ENCODE measurements at places on chromosomes 7 and 10.

- no peak for DNase-seq
Measured at GRCh38 chr7:117072620-117073118, 119.4 kb downstream of the ST7 start.

GRCh38 chr7:102039706-102040105, 222.3 kb downstream of the CUX1 start:
- DNase-seq: no peak

DNA sequence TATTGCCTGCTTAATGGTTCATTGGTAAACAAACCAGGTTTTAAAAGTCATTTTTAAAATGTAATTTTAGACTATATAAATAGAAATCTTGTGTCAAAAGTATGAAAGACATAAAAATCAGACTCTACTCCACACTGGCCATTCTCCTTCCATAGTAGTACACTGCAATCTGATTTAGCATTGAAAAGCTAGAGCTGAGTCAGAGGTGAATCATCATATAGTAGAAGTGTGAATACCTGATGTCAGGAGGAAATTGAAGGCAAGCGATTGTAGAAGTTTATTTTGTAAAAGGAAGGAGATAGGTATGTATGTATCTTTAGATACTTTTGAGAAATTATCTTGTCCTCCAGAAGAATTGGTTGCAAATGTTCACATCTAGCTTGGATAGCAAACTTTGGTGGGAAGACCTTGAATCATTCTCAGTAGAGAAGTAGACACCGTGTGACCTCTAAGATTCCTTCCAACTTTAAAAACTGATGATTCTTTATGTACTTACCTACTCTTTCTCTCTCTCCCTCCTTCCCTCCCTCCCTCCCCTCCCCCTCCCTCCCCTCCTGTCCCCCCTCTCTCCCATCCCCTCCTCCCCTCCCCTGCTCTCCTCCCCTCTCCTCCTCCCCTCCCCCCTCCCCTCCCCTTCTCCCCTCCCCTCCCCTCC, 88.1 kb downstream of the BTAF1 start:
- no peak for DNase-seq

GRCh38 chr10:72156223-72156622, 59.6 kb upstream of the ANAPC16 start:
- no peak for DNase-seq

DNA sequence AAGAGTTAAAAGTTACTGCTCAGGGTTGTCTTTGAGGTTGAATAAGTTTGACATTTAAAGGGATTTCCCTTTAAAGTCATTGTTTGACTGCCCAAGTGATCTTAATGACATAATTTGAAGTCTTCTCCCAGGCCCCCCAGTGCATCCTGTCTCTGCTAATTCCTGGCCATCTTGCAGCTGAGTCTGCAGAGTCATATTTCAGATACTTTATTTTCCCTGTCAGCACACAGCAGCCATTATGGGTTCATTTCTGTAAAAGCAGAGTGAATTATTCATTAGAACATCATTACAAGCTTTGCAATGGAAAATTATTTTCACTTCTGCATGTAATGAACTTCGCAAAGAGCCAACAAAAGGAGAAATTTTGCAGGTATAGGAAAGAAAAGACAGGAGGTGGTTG, 536.6 kb downstream of the GALNT17 start:
- DNase-seq: no peak

DNA sequence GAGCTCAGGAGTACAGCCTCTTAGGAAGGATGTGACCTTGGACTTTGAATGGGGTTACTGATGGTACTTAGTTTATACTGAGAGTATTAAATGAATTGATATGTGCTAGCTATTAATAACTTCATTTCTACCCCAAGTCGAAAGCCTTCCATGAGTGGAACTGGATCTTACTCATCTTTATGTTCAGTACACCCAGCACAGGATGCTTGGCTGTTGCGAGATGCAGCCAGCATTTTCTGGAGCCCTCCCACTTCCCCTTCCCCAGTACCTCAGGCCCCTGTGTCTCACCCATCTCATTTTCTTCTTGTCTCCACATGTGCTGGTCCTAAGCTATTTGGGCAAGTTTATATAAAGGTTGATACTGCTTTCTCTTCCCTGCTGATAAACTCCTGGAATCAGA, 7.2 kb downstream of the UPP1 start:
- no peak for DNase-seq

GRCh38 chr7:112124061-112124766, 82.0 kb downstream of the DOCK4 start:
- DNase-seq: no peak

- DNase-seq: no peak
Measured at GRCh38 chr10:123962756-123963530, 71.3 kb upstream of the CPXM2 start.

DNA sequence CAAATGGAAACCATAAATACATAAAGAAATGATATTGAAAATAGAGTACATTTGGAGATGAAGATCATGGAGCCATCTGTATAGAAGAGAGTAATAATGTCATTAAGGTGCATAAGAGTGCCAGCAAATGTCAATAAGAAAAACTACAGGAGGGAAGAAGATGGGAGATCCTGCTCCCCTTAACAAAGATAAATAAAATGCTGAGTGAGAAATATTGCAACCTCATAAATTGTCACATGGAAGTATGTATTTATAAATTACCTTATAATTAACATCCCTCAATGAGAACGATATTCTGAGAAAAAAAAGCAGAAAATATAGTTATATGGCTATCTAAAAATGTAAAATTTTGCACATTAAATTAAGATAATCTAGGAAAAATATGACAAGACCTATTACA, 155.2 kb upstream of the PRSS1 start:
- DNase-seq: no peak

GRCh38 chr10:29434111-29434510, 145.2 kb downstream of the LYZL1 start:
- no peak for DNase-seq

GRCh38 chr10:127151981-127152699, 44.3 kb downstream of the INSYN2A start:
- no peak for DNase-seq

GRCh38 chr10:42911359-42911758, 128.8 kb downstream of the BMS1 start:
- no peak for DNase-seq

- DNase-seq: no peak
Measured at GRCh38 chr10:8273749-8274148, 219.3 kb downstream of the GATA3 start.

DNA sequence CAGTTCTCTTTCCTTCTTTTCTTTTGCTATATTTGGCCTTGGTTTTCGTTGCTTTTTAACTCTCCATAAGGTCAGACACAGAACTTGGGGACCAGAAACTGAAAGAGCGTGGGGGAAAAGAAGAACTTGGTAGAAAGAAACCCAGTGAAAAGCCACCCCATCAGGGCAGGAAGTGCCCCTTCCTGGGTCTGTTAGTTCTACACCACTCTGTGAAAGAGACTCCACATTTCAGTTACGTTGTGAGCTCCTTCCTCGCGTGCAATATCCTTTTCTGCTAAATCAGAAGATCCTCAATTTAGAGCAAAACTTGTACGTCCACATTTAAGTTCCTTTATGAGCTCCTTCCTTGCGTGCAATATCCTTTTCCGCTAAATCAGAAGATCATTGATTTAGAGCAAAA, 220.6 kb upstream of the FOXK1 start:
- no peak for DNase-seq

DNA sequence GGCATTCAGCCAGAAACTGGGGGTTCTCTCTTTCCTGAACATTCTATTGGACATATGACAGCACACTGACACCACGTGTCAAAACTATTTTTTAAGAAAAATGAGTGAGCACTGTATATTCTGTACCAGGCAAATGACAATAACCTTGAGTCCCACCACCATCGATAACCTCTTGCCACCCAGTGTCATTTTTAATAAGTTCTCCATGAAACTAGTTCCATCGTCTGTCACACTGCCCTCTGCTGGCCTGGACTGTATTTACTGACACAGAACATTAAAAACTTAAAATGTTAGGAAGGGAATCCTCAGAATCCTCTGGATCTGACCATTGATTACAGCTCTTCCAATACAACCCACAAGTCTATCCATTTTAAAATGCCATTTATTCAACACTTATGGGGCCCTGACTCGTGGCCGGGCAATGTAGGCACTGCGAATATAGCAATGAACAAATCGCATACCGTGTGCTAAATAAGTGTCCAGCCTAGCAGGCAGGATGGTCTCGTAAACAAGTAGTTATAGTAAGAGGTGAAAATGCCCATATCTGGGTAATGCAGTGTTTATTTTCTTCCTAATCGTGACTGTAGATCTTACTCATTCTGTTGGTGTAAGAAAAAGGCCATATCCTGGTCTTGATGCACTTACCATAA, 35.9 kb upstream of the CACNB2 start:
- peak; percentile 63 for DNase-seq

DNA sequence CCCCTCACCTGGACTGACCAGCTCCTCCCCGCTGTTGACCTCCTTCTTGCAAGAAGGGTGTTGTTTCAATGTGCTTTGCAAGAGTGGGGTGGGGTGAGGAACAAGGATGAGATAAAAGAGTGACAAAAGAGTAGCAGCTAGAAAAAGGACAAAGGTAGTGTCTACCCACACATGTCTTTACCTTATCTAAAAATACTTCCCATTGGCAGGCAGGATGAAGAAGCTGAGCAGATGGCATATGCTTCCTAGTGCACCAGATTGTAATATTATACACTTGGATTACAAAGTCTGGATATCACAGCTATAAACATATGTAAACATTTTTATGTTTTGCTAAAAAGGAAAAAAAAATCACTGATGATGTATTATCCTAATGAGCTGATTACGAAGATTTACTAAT, 34.5 kb downstream of the CHN2 start:
- no peak for DNase-seq

DNA sequence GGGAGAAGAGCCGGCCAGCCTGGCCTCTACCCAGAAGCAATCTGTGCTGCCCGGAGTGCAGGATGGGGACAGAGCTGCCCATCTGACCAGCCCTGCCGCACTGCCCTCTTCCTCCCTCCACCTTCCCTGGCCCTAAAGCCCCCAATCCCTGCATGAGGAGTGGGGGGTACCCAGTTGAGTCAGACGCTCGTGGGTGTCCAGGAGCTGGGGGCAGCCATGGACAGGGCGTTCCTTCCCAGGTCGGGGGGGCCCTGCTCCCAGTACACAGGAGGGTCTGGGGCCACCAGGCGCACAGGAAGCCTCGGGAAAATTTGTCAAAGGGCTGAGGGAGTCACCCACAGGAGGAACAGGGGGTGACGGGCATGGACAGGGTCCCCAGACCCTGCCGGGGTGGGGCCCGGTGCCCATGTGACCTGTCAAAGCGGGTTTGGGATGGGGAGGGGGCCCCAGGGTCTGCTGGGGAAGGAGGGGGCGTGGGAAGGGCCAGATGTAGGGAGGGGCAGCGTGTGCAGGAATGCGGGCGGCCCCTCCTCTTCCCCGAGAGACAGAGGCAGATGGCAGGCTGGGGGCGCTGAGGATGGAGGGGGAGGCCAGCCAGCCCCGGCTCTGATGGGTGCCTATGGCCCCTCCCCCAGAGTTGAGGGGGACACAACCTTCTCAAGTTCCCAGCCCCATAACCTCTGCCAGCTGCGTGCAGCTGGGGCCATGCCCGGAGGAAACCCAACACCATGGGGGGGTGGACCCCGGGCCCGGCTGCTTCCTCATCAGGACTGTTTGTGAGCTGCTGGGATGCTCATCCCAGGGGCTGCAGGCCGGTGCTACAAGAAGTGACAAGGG, 21.5 kb upstream of the GRIFIN start:
- peak; percentile 71 for DNase-seq

DNA sequence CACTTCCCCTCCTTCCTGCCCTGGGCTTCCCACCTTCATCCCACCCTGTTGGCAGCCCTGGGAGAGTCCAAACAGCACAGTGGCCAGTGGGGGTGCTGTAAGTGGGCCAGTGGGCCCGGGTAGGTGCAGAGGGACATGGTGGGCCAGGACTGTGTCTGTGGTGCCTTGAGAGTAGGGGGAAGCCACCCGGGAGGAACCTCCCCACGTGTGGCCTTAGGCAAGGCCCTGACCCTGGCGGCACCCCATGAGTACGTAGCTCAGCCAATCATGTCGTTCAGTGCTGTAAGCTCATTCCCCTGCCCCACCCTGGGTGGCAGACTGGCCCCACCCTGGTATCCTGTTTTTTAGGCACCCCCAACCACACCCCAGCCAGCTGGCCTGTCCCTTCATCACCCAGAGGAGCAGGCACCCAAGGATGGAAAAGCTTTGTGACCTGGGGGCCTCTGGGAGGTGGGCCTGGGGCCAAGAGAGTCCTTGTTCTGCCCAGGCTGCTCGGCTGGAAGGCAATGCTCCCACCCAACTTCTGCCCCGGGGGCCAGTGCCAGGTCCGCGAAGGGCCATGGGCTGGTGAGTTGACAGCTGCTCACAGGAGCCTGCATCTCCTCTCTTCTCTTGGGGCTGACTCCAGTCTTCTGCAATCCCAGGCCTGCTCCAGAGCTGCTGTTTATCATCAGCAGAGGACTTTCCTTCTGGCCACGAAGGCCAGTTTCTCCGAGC, 41.6 kb downstream of the TSPAN15 start:
- no peak for DNase-seq

DNA sequence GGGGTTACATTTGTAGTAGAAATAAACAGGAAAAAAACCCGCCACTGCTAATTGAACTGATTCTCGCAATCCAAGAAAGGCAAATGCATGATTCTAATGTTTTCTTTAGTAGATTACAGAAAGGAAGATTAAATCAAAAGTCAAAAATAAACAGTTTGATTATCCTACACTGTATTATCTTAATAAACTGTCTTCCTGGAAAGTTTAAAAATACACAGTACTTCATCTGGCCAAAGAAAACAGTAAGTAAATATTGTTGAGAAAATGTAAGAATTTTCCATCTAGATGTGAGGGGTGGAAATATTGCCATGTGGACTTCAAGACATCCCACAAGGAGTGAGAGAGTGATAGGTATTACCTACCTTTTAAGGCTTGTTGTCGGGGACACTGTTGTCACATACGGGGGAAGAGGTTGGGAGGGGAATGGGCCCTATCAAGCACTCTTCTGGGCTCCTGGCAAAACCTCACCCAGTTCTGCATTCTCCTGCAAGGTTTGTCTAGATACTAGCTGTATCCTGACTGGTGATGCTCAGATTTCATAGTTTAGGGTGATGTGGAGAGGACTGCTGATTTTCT, 17.8 kb downstream of the GRK5 start:
- DNase-seq: no peak

DNA sequence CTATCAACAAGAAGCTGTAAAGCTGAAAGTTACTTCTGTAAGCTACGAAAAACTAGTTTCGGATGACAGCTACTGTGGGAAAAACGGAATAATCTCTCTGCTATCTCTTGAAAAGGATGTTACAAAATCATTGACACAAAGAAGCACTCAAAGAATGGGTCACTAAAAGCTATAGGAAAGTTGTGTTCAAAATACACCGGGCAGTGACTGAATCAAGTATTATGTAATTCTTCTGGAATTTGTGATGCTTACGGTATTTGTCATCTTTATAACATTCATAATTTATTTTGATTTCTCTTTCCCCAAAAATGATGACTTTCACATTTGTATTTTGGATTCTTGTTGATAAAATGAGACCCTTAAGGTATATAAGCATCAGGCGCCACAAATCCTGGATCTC, 112.1 kb upstream of the KLF6 start:
- DNase-seq: no peak

All from nephron progenitor cell (in vitro differentiated cells).